ENCODE measurements at places on chromosomes 16 and 17.
A peak's percentile ranks its signal among the peaks of the same experiment; 100 is the strongest.

- DNase-seq: no peak
Measured at GRCh38 chr17:29384901-29385300, 5.3 kb upstream of the TAOK1 start.

DNA sequence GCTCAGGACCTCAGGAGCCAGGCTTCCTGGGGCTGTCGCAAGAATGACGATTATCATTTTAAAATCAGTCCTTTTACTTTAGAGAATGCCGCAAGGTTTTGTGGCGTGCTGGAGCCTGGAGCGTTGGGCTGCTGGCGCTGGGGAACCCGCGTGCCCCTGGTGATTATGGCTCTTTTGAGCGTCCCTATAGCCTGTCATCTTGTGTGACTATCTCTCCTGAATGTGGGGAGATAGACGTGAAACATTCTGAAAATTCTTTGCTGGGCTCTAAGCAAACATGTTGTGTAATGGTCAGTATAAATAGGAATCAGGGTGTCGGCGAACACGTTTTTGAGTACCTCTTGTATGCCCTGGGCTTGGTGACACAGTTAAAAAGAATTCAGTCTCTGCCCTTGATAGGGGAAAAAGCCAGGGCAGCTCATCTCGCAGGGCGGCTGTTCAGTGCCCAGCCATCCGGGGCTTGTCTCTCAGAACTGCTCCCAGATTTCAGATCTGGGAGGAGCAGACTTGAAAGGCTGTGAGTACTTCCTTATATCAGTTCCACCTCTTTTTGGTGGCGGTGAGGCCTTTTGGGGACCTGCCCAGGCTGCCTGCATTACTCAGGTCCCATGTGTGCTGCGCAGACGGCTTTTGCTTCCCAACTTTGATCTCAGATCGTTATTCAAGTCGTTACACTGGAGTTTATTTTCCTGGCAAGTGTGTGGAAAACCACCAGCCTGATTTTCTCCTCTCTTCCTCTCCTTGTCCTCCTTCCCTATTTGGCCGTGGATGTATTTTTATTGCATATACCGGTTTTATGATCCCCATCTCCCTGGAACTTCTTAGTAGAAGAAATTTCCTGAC, 973 bp downstream of the SLC7A6 start:
- peak; percentile 71 for DNase-seq

GRCh38 chr16:1667916-1668315, 10.2 kb upstream of the JPT2 start:
- no peak for DNase-seq

- peak; percentile 35 for DNase-seq
Measured at GRCh38 chr17:8120520-8121406, 2.4 kb upstream of the ALOXE3 start.

- no peak for DNase-seq
Measured at GRCh38 chr16:8849411-8850011, 19.3 kb downstream of the CARHSP1 start.

GRCh38 chr17:32388613-32389459, 38.9 kb downstream of the ZNF207 start:
- no peak for DNase-seq

DNA sequence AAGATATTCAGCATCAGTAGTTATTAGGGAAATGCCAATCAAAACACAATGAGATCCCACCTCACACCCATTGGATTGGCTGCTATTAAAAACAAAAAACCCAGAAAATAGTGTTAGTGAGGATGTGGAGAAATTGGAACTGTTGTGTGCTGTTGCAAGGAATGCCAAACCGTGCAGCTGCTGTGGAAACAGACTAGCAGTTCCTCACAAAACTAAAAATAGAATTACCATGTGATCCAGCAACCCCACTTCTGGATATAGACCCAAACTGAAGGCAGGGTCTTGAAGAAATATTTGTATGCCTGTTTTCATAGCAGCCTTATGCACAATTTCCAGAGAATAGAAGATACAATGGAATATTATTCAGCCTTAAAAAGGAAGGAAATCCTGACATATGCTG, 46.0 kb downstream of the FOXK2 start:
- no peak for DNase-seq

- no peak for DNase-seq
Measured at GRCh38 chr16:55367866-55368603, 44.0 kb downstream of the IRX6 start.

DNA sequence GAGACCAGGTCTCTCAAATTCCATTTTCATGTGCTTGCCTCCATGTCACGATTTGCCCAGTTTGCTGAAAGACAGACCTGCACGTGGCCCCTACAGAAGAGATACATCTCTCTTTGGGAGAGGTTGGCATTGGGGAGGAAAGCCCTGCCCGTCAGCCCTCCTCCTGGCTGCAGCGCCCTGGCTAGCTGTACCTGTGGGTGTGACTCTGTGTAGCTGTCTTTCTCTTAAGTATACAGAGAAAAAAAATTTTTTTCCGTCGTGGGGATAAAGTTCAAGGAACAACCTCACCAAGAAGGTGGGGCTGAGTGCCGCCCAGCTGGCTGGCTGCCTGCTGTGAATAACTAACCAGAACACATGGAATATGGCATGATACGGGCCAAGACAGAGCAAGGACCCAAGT, 26.5 kb downstream of the TMEM98 start:
- no peak for DNase-seq

GRCh38 chr16:78096386-78096785, 3.1 kb upstream of the WWOX start:
- no peak for DNase-seq

GRCh38 chr17:76911299-76912017, 43.3 kb downstream of the MGAT5B start:
- no peak for DNase-seq

DNA sequence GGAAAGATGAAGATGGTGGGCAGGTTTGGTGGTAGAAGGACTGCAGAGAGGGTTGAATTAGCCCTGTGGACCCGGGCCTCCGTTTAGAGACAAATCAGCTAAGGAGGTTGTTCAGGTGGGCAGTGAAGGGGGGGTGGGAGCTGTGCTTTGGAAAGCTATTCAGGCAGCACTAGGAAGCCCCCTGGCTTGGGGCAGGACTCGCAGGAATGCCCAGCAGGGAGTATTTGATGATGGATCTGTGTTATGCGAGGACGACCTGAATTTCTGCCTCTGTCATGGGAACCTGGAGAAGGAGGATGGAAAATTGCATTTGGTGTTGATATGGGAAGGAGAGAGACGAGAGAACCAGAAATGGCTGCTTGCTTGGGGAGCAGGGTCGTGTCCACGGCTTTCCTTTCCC, 3.5 kb downstream of the SPDYE4 start:
- DNase-seq: no peak

- no peak for DNase-seq
Measured at GRCh38 chr16:2979669-2980226, 498 bp downstream of the PKMYT1 start.

DNA sequence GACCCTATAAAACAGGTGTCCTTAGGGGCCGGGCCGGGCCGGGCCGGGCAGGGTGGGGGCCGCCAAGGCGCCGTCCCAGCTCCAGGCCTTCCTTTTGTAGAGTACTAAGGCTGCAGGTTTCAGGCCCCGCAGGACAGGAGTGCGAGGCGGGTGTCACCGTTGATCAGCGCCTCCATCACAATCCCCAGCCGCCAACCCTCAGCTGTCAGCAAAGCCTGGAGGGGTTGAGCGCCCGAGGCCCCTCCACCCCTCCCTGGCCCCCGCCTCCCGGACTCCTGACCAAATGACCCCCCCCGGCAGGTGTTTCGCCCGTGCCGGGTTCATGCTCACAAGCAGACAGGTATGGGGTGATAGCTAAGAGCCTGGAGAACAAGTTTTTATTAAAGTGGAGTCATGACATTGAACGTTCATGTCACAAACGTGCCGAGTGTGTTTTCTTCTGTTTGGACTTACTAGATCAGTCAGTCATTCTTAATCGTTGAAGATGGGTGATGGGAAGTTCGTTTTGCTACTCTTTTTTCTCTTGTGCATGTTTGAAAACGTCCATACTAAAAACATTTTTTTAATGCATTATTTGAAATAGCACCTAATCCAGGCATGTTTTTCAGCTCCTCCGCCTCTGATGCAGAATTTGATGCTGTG, 534 bp downstream of the ARL2BP start:
- no peak for DNase-seq

DNA sequence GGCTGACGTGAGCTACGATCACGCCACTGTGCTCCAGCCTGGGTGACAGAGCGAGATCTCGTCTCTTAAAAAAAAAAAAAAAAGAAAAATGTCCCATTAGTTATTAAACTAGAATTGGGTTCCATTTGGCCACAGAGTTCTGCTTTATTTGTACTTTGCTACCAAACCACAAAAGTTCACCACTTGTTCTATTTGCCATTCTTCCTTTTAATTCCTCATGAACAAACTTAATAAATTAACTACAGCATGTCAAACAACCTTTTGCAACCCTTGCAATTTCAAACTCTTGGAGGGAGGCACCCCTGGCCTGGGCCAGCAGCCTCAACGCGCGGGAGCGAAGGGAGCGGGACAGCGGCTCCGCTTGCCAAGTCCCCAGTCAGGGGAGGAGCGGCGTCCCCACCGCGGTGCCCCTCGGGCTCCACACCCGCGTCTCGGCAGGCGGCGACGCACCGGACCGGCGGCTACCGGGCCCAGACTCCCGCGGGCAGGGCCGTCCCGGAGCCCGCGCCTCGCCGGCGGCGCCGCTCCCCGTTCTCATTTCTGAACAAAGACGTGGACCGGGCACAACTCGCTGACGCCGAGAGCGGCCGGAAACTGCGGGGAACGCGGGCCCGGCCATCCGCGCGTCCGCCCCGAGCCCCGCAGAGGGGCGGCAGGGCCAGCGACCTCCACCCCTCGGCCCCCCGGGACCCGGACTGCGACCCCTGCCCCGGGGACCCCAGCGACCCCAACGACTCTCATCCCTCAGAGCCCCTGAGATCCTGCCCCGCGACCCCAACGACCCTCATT, 775 bp downstream of the CYTH1 start:
- no peak for DNase-seq

DNA sequence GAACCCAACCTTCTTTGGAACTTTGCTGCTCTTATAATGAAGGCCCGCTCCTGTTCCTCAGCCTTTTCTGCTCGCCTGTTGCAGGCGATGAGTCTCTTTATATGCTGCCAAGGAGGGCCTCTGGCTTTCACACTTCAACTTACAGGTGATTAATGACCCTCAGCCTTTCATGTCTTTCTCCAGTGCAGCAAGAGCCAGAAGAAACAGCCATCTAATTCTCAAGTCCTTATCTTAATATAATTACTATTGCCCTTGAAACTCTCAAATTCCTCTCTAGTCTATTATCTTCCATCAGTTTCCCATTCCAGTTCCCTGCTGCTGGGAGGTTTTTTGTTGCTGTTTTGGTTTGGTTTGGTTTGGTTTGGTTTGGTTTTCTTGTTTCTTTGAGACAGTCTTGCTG, 121.8 kb upstream of the MED13 start:
- DNase-seq: no peak

DNA sequence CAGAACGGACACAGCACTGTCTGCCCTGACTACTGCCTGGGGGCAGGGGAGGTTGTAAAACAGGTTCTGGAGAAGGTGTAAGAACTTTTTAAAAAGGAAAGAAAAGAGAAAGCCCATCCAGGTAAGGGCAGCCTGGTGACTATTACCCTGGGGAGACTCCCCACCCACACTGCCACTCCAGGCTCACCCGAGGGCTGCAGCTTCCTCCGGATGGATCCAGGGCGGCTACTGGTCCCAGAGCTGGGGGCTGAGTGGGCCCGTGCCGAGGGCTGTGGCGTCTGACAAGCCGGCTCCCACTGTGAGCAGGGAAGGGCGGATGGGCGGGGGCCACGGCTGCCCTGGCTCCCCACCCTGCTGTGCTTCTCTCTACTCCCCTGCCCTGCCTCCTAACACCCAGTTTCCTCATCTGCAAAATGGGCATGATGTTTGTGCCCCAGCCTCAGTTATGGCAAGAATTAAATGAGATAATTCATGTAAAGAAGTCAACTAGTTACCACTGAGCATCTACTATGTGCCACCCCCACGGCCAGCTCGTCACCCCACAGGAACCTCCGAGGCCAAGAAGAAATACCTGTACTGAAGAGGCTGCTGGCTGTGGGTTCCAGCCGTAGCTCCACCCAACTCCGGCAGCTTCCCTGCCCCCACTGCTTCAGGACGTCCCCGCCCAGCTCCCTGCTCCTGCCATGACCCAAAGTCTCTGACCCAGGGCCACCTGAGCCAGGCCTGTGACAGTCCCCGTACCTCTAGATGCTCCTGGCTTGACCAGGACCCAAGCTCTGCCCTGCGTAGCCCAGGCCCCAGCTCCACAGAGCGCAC, 24.2 kb downstream of the KATNB1 start:
- DNase-seq: no peak

- no peak for DNase-seq
Measured at GRCh38 chr17:1789936-1790335, 28.1 kb downstream of the SERPINF1 start.

GRCh38 chr16:68244481-68244902, 681 bp upstream of the PLA2G15 start:
- DNase-seq: no peak

DNA sequence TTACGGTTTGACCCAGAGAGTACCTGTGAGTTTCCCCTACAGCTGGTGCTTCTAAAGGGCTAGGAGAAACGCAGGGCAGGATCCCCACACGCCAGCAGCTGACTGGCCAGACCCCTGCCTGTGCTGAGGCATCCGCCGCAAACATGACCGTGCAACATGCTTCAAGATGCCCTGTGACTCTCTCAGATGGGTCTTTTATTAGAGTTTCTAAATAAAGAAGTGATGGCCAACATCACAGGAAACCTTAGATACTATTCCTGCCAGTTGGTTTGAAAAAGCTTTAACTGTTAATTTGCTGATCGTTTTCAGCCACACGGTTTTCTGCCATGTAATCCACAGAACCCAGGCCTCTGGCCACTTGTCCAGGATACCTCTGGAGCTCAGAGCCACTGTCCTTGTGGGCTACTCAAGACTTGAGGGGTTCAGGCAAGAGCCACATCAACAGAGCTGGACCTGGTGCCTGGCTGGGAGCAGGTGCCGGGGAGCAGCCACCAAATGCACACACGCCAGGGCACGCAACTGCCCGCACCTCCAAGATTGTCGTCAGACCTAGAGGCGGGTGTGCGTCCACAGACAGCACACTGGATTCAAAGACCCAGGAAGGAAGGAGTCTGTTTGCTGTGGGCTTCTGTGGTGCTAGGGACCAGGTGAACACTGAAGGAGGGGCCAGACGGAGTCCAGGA, 118.4 kb downstream of the ZNF778 start:
- DNase-seq: no peak

GRCh38 chr17:50949989-50950877, 84.1 kb upstream of the TOB1 start:
- DNase-seq: peak; percentile 80

DNA sequence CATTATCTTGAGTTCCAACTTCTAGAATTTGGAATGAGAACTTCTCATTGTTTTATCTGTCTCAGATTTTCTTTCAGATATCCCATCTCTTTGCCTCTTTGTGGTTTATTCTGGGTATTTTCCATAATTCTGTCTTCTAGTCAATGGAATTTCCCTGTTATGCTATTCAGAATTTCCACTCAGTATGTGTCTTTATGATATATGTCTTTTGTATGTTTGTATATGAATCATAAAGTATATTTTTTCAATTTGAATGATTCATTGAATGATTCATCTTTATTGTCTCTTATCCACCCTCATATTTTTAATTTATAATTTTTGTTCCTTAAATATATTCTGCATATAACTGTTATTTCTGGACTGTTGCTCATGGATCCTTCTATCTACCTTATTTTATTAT, 729.7 kb upstream of the GOT2 start:
- DNase-seq: no peak
